ENCODE measurements at places on chromosomes 6 and 20. TPM values are rescaled to one million over a fixed set of nuclear protein-coding genes. Genes with fewer than 3 reads are reported as not detected.
A peak's percentile ranks its signal among the peaks of the same experiment; 100 is the strongest.

CST1 gene
- total RNA-seq = 2.9 TPM

SCRT2 gene
- 0.34 TPM for total RNA-seq

GTSF1L gene
- not detected for total RNA-seq

PET117 gene
- total RNA-seq = 26.5 TPM

EYA2 gene
- 1.6 TPM for total RNA-seq

PIGT gene
- total RNA-seq = 66.0 TPM

TMEM200A gene
- 12.9 TPM for total RNA-seq

BANF2 gene
- total RNA-seq = not detected

TGM3 gene
- not detected for total RNA-seq

SLC22A16 gene
- not detected for total RNA-seq

FERMT1 gene
- 17.8 TPM for total RNA-seq

TFAP2D gene
- total RNA-seq = not detected

RIPPLY2 gene
- 1.9 TPM for total RNA-seq

- no peak for DNase-seq
- no peak overlapping the region for H3K27ac ChIP-seq
- H3K36me3 ChIP-seq = no peaks in the 10 kb centered on the region
- no peaks in the 10 kb centered on the region for H3K27me3 ChIP-seq
Measured at GRCh38 chr20:53337390-53338101, 256.1 kb downstream of the ZNF217 start.

DNA sequence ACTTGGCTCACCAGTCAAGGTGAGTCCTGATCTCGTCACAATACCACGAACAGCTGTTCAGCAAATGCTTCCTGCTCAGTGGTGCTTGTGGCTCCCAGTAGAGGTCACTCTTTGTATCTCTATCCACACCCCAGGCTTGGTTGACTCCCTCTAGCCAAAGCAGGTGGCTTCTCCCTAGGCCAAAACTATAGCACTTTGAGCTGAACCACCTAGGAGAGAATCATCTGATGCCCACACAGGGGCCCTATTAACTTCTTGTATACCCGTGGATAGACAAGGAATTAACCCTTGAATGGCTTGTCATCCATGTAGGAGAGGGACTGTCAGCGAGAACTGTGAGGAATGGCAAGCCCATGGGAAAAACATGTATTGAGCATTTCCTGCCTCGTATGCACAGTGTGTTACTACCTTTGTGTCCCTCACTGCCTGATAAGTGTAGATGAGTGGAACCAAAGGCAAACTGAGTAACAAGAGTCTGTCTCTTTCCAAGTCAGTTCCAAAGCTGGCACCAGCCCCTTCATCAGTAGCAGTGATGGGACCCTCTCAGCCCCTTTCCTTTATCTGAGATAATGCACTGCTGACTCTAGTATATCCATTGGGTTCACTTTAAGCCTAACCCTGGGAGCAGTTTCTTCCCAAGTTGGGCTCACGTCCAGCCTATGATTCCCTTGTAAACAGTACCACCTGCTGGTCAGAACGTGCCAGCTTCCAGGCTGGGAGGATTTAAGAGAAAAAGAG is 42.5 kb downstream of the EIF2S2 start:
- DNase-seq = peak; percentile 53
- no peaks in the 10 kb centered on the region for H3K36me3 ChIP-seq
- peaks cover 7% of the 10 kb centered on the region for H3K4me1 ChIP-seq
- H3K4me3 ChIP-seq = no peak overlapping the region
- no peak overlapping the region for H3K27ac ChIP-seq
- no peaks in the 10 kb centered on the region for H3K27me3 ChIP-seq

DNA sequence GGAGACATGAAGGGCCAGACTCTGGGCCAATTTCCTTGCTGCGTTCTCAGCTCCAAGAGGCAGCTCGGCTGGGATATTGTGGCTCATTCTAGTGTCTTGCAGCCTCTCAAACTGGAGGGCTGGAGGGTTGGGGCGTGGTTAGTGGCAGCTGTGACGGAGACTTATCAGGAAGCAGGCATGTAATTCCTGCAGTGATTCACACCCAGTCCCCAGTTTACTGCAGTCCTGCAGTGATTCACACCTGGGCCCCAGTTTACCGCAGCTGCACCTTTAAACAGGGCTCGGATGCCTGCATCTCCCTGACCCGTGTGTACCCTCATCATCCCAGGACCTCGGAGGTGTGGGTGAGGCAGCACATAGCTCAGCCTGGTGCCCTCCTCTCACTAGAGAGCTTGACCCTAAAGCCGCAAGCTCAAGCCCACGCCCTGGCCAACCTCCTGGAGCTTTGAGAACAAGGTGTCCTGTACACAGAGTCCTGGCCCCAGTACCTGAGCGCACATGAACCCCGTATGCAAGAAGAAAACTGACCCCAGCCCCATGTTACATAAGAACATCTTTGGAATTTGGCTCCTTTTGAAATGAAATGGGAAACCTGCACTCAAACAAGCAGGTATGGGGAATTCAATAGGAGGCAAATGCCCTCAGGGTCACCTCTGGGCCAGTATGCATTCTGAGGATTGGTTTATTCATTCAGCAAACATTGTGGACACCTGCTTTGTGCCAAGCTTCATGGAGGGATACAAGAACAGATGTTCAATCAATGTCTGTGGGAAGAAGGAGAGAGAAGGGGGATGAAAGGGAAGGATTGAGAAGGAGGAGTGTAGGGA is 55.3 kb upstream of the FAM83D start:
- no peak overlapping the region for H3K4me3 ChIP-seq
- H3K27me3 ChIP-seq = no peaks in the 10 kb centered on the region
- H3K36me3 ChIP-seq = no peaks in the 10 kb centered on the region

DNA sequence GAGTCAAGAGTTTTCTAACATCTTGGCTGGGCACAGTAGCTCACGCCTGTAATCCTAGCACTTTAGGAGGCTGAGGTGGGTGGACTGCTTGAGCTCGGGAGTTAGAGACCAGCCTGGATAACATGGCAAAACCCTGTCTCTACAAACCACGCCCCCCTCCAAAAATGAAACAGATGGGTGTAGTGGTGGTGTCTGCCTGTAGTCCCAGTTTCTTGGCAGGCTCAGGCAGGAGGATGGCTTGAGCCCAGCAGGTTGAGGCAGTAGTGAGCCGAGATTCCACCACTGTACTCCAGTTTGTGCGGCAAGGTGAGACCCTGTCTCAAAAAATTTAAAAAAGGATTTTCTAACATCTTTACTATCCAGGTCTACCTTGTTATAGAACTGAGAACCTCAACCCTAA is 22.0 kb downstream of the FAM8A1 start:
- H3K27ac ChIP-seq = no peak overlapping the region
- H3K36me3 ChIP-seq = peaks cover 20% of the 10 kb centered on the region
- no peaks in the 10 kb centered on the region for H3K4me1 ChIP-seq
- no peaks in the 10 kb centered on the region for H3K27me3 ChIP-seq
- no peak overlapping the region for H3K4me3 ChIP-seq

DNA sequence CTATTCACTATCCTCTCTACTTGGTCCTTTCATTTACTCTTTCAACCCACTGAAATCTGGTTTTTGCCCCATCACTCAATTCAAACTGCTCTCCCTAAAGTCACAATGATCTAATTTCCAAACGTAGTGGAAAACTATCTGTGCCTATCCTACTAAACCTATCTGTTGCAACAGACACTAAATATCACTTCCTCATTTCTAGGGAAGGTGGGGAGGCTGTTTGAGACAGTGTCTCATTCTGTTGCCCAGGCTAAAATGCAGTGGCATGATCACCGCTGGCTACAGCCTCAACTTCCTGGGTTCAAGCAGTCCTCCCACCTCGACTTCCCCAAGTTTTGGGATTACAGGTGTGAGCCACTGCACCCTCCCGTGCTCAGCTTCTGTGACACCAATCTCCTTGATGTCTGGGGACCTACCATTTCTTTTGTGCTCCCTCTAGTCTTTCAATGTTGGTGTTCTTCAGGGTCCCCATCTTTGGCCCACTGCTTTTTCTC is 8.8 kb downstream of the RANBP9 start:
- H3K27ac ChIP-seq = no peak overlapping the region
- DNase-seq = no peak
- H3K4me1 ChIP-seq = peaks cover 3% of the 10 kb centered on the region
- no peaks in the 10 kb centered on the region for H3K27me3 ChIP-seq
- no peak overlapping the region for H3K4me3 ChIP-seq
- no peaks in the 10 kb centered on the region for H3K36me3 ChIP-seq

DNA sequence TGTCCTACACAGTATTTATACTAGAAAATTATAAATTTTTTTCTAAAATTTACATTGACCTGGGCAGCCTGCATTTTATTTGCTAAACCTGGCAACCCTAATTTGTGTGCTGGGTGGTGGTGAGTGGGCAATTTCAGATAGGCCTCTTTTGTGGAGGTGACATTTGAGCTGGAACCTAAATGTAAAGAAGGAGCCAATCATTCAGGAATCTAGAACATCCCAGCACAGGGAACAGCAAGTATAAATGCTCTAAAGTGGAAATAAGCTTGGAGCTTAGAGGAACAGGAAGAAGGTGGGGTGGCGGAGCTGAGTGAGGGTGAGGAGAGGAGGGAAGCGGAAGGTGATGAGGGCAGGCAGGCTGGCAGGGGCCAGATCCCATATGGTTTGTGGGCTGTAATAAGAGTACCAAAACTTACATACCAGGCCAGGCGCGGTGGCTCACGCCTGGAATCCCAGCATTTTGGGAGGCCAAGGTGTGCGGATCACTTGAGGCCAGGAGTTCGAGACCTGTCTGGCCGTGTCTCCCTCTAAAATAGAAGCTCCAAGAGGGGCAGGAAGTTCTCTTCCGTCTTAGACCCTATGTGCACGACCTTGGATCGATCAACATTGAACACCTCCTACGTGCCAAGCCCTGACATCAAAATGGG is 549 bp upstream of the CSE1L start:
- peak overlapping the region; percentile 33 for H3K27ac ChIP-seq
- no peaks in the 10 kb centered on the region for H3K27me3 ChIP-seq
- peak overlapping the region; percentile 99 for H3K4me3 ChIP-seq
- H3K36me3 ChIP-seq = no peaks in the 10 kb centered on the region
- H3K4me1 ChIP-seq = peaks cover 1% of the 10 kb centered on the region

GRCh38 chr6:107819964-107820337 is 4.2 kb downstream of the SCML4 start:
- H3K36me3 ChIP-seq = no peaks in the 10 kb centered on the region
- no peak overlapping the region for H3K27ac ChIP-seq
- peaks cover 3% of the 10 kb centered on the region for H3K4me1 ChIP-seq
- H3K4me3 ChIP-seq = no peak overlapping the region
- no peaks in the 10 kb centered on the region for H3K27me3 ChIP-seq

- H3K27me3 ChIP-seq = no peaks in the 10 kb centered on the region
- no peaks in the 10 kb centered on the region for H3K36me3 ChIP-seq
- no peaks in the 10 kb centered on the region for H3K4me1 ChIP-seq
- no peak overlapping the region for H3K4me3 ChIP-seq
- DNase-seq = no peak
- H3K27ac ChIP-seq = no peak overlapping the region
Measured at GRCh38 chr20:29497261-29497671, 1760.2 kb upstream of the DEFB115 start.

DNA sequence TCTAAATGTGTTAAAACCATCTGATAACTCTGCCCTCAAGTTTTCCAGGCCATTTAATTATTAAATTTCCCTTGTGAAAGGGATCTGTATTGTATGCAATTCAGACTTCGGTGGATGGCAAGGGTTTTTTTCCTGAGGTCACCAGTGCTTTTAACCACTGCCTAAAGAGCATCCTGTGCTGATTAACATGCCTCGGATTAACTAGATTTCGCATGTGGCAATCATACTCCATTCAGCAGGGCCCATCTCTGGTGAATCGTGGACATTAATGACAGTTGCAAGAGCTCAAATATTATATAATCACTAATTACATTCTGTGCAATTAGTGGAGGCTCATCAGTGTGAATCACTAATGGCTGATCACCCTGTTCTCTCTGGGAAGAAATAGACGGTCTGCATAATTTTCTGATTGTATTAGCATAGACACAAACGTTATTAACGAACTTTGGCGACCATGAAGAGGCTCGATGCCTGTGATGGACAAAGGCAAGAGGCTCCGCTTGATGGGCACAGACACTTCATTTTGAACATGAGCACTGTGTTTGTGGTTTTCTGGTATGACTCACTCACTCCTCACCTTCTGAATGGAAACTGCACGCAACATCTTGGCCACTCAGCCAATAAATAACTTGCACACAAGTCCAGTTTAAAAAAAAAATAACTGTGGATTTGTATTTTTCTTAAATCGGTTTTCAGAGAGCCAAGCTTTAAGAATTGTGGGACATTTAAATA is 31.4 kb downstream of the LINC00237 start:
- no peaks in the 10 kb centered on the region for H3K36me3 ChIP-seq
- H3K27ac ChIP-seq = no peak overlapping the region
- no peak for DNase-seq
- H3K27me3 ChIP-seq = no peaks in the 10 kb centered on the region

DNA sequence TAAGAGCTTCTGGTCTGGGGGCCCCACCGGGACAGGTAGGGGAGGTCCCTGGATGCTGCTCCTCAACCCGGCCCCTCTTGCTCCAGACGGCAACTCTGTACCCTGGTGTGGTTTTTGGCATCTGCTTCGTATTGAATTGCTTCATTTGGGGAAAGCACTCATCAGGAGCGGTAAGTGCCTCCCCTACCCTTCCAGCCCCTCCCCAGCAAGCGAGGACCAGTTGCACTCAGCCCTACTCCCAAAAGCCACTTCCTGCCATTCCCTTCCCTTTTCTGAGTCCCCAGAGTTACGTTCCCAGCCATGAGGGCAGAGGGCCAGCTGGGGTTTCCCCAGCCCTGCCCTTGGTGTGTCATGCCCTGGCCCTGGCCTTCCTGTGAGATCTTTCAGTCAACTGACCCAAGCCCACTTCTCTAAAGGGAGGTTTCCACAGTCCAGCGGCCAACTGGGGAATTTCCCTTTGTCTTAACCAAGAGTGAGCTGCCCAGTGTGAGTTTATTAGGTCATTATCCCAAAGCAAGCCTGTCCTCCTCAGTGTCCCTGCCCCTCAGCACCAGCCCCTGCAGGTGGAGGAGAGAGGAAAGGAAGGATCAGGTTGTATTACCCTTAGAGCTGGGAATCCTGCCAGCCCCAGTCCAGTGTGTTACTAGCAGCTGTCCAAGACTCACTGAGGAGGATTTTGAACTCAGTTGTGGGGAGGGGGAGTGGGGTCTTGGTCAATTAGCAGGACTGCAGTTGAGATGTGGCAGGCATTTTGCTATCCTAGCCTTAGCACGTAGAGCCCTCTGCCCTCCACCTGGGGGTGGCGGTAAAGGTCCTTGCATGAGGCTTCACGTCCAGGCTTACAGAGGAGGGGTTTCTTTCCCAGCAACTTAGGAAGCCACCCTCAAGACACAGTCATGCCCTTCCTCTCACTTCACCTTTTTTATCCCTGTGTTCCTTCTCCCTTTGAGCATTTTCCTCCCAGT is 45.8 kb downstream of the TM9SF4 start:
- DNase-seq = peak; percentile 62
- H3K4me1 ChIP-seq = no peaks in the 10 kb centered on the region
- no peak overlapping the region for H3K4me3 ChIP-seq
- H3K27ac ChIP-seq = no peak overlapping the region

GRCh38 chr6:16683641-16684194 is 77.5 kb downstream of the ATXN1 start:
- H3K4me1 ChIP-seq = no peaks in the 10 kb centered on the region
- H3K4me3 ChIP-seq = no peak overlapping the region
- no peaks in the 10 kb centered on the region for H3K36me3 ChIP-seq
- DNase-seq = no peak
- H3K27ac ChIP-seq = no peak overlapping the region
- H3K27me3 ChIP-seq = no peaks in the 10 kb centered on the region

GRCh38 chr6:106849120-106849519 is 125.4 kb downstream of the CD24 start:
- H3K36me3 ChIP-seq = no peaks in the 10 kb centered on the region
- DNase-seq = no peak
- H3K4me3 ChIP-seq = no peak overlapping the region
- no peaks in the 10 kb centered on the region for H3K4me1 ChIP-seq

Data from H1 (cell line).